ENCODE measurements at places on chromosomes 7 and 10. TPM values are rescaled to one million over a fixed set of nuclear protein-coding genes. Genes with fewer than 3 reads are reported as not detected.
A peak's percentile ranks its signal among the peaks of the same experiment; 100 is the strongest.

GRCh38 chr7:1156782-1157535 is 3.0 kb downstream of the ZFAND2A start:
- no peak for DNase-seq

DNA sequence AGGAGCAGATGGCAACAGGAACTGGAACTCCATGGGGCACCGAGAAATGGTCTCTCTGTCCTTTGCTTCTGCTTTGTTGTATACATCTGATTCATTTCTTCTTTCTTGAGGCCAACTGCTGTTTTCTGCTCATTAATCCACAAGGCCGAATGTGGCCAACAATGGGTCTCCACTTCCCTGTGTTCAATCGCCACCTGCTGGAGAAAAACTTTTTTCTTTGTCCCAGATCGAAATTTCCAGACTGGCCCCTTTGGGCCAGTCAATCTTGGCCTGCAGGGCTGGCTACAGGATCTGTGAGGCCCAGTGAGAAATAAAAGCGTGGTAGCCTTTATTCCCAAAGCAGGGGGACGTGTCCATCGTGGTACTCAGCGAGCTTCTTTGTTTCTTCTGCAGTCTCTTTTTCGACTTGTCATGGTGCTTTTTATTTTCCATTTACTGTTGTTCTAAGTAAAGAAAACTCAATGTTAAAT is 58.8 kb downstream of the PARP12 start:
- no peak for DNase-seq

DNA sequence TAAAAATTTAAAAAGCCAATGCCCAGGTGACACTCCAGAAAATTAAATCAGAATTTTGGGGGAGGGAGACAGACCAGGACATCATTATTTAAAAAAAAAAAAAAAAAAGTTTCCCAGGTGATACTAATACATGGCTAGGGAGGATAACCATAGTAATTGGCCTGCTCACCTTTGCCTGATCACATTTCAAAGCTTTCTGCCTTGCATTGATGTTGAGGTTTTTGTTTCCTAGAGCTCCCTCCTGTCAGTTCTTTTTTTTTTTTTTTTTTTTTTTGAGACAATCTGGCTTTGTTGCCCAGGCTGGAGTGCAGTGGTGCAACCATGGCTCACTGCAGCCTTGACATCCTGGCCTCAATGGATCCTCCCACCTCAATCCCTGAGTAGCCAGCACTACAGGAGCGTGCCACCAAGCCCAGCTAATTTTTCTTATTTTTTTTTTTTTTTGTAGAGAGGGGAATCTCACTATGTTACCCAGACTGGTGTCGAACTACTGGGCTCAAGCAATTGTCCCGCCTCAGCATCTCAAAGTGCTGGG is 38.1 kb downstream of the CPED1 start:
- DNase-seq = no peak

GRCh38 chr10:14604181-14605142 is 170.2 kb downstream of the FAM107B start:
- DNase-seq = peak; percentile 79

GRCh38 chr10:102509387-102509786 is 5.6 kb downstream of the SUFU start:
- no peak for DNase-seq

GRCh38 chr7:135965602-135966001 is 11.6 kb downstream of the MTPN start:
- no peak for DNase-seq

- no peak for DNase-seq
Observed at GRCh38 chr7:153835103-153835502, 217.1 kb upstream of the DPP6 start.

GRCh38 chr10:71084061-71084817 is 128.1 kb upstream of the UNC5B start:
- DNase-seq = no peak

- DNase-seq = no peak
Observed at GRCh38 chr10:25694971-25695370, 239.1 kb upstream of the MYO3A start.

GRCh38 chr10:32388258-32389027 is 41.5 kb upstream of the EPC1 start:
- DNase-seq = no peak

GRCh38 chr7:43637114-43637806 is 54.4 kb downstream of the STK17A start:
- DNase-seq = no peak

DNA sequence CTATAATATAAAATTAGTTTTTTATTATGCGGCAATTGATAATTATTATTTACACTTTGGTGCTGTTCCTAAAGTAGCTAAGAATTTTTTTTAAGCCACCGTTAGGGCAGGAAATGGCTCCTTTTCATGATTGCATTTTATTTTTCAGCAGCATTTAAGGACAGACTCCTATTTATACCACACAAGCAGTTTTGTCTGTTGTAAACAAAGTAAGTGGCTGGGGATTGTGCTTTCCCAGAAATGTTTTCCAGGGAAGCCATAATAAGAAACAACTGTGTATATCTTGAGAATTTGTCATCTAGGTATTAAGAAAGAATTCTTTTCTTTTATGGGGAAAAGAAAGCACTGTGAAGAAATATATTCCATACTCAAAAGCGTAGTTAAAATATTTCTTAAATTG is 232.0 kb downstream of the VTI1A start:
- no peak for DNase-seq

DNA sequence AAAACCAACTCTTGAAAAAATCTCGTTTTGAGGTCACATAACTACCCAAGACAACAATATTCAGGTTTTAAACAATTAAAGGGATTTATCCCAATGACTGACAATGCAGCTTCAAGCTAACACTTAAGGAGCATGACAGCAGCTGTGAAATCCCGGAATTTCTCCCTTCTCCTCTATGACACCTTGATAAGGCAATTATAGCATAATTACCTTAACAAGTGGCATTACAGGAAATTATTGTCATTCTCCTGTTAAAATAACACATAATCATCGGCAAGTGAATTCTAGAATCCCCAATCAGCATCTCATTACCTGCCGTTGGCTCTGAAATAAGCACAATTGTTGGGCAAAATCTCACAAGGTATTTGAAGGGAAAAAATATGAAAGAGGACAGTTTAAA is 417.0 kb upstream of the PFKP start:
- no peak for DNase-seq

DNA sequence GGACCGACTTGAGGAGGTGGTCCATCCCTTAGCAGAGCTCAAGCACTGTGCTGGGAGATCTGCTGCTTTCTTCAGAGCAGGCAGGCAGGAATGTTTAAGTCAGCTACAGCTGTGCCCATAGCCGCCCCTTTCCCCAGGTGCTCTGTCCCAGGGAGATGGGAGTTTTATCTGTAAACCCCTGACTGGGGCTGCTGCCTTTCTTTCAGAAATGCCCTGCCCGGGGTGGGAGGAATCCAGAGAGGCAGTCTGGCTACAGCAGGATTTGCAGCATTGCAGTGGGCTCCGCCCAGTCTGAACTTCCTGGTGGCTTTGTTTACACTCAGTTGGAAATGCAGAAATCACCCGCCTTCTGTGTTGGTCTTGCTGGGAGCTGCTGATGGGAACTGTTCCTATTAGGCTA is 51.2 kb upstream of the SEMA3A start:
- no peak for DNase-seq

DNA sequence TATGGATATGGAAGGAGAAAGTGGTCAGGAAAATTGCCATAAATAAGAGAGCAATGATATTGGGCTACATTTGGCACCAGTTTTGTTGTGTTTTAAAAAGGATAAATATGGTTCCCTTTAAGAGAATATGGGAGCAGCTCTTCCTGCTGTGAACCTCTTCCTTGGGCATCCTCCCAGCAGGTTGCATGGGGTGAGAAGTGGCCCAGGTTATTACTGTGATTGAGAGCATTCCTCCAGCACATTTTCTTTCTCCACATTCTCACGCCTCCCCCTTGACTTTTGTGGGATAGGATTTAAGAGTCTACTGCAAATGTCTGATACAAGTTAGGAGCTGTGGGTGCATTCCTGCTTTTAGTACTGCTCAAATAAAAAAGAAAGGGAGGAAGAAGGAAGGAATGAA is 214.8 kb downstream of the POU6F2 start:
- no peak for DNase-seq

GRCh38 chr10:6310977-6311376 is 108.2 kb downstream of the PFKFB3 start:
- no peak for DNase-seq

DNA sequence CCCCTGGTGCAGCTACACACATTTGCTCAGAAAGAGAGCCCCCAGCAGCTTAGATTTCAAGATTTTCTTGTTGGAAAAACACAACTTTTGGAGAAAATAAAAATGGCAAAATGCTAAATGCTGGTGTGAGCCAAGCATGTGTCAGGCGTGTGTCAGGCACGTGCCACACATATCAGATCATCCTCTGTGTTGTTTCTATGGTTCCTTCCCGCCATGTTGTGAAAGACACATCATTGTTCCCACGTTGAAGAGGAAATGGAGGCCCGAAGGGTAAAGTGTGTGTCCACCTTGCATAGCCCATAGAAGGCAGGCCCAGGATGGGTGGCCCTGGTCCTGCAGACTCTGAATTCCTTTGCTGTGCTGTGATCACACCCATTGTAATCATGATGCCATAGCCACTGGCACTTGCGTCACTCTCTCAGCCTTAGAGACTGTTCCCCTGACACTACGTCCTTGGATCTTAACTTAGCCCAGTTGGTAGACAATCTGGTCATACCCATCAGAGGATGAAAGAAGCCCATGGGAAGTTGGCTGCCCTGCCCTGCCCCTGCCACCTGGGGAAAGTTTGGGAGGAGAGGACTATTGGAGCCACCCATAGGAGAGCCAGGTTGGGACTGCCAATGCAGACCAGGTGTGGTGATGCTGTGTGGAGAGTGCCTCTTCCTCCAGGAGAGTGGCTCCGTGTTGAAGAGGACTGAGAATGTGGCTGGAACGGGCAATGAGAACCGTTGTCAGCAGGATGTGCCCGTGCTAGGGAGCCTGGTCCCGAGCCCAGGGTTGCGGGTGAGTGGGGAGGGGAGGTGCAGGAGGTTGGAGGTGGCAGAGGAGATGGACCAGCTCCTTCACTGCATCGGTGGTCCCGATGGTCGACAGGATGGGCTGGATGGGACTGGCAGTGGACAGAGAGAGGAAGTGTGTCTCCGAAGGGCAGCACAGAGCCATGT is 65.6 kb upstream of the IGFBP3 start:
- DNase-seq = no peak

- DNase-seq = no peak
Observed at GRCh38 chr7:96319439-96319838, 2.5 kb downstream of the SLC25A13 start.

DNA sequence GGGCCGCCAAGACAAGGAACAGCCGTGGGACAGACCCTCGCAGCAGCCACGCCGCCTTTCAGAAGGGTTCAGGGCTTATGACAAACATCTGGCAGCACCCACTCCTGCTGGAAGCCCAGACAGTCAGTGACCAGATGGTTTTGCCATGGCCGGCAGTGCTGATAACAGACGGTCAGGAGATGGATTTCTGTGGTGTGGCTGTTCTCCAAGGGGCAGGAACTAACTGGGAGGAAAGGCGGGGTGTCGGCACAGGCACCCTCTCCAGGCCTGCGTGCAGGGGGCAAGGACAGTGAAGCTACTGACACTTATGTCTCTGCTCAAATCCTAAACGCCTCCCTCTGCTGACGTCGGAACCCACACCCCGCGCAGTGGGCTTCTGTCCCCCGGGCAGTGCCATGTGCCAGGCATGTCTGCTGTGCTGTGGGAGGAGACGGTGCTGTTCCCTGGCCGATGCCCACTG is 416.1 kb downstream of the DNAJB6 start:
- no peak for DNase-seq

GRCh38 chr10:45422207-45422865 is 48.3 kb downstream of the ALOX5 start:
- no peak for DNase-seq

- DNase-seq = no peak
Observed at GRCh38 chr10:129464251-129464650, 2.8 kb upstream of the MGMT start.

GRCh38 chr7:33874943-33875342 is 30.4 kb upstream of the BMPER start:
- DNase-seq = peak; percentile 30

DNA sequence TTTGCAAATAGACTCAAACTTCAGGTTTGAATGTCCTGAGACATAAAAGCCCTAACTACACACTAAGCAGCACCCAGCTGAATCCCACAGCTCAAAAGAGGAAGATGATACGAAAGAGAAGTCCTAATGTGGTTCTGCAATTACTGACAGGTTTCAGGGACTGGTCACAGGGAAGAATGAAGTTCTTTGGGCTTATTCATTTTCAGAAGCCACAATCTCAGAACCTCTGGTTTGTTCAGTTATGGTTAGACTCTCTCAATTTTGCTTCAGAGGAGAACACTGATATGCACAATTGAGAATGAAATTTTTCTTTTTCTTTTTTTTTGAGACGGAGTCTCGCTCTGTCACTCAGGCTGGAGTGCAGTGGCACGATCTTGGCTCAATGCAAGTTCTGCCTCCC is 94.6 kb upstream of the FAM180A start:
- no peak for DNase-seq

- no peak for DNase-seq
Observed at GRCh38 chr10:13594641-13595040, 7.9 kb downstream of the PRPF18 start.

DNA sequence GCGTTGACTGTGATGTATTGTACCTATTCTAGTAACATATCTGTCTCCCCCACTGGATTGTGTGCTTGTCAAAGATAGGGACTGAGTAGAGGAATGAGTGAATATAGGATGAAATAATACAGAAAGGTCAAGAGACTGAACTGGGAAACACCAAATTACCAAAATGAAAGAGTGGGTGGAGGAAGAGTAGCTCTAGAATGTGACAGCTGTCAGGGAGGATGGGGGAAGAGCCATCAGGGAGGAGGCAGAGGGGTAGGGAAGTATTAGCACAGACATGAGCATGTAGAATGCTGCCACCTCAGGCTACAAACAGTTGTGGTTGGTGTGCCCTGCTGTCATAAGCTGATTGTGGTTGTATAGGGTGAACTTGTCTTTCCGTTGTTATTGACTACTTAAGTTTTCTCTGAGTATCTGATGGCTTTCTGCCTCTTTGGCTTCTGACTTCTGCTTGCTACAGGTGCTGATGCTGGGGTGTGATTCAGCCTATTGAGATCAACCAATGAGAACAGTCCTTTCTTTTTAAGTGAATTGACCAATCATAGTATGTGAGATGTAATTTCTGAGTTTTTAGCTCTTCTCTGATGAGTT is 5.6 kb downstream of the CCSER2 start:
- DNase-seq = no peak

ZNF800 gene
- 17.5 TPM for total RNA-seq

ANKRD26 gene
- total RNA-seq = 9.8 TPM

HECW1 gene
- total RNA-seq = not detected

GDF10 gene
- 0.12 TPM for total RNA-seq

C10orf62 gene
- 1.3 TPM for total RNA-seq

ADCY1 gene
- 4.3 TPM for total RNA-seq

KCP gene
- total RNA-seq = 0.26 TPM

AOAH gene
- 2.8 TPM for total RNA-seq

SUN3 gene
- not detected for total RNA-seq

CRYGN gene
- total RNA-seq = not detected

MOGAT3 gene
- not detected for total RNA-seq

CREB5 gene
- total RNA-seq = 6.2 TPM
